ENCODE measurements at places on chromosomes 6 and 20.
A peak's percentile ranks its signal among the peaks of the same experiment; 100 is the strongest.

- DNase-seq: no peak
Measured at GRCh38 chr20:52593654-52594053, 378.5 kb upstream of the TSHZ2 start.

DNA sequence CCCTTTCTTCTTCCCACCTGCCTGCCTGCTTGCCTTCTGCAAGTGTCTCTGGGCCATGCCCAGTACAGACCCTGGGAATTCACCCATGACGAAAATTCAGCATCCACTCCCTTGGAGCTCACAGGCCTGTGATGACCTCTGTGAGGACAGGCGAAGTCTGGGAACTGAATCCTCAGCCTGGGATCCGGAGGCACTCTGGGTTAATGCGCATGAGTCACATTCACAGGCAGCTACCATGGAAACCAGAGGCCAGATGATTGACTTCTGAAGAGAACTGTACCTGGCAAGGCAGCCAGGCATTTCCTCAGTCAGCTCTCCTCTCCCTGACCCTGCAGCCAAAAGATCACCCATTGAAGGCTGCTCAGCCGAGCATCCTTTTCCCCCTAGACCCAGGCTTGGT, 41.0 kb downstream of the SLC9A8 start:
- no peak for DNase-seq

GRCh38 chr20:44600758-44601201, 18.4 kb downstream of the PKIG start:
- DNase-seq: no peak

GRCh38 chr6:112951829-112952228, 604.7 kb downstream of the RFPL4B start:
- DNase-seq: no peak

- DNase-seq: no peak
Measured at GRCh38 chr6:130535242-130535641, 169.4 kb downstream of the TMEM200A start.

DNA sequence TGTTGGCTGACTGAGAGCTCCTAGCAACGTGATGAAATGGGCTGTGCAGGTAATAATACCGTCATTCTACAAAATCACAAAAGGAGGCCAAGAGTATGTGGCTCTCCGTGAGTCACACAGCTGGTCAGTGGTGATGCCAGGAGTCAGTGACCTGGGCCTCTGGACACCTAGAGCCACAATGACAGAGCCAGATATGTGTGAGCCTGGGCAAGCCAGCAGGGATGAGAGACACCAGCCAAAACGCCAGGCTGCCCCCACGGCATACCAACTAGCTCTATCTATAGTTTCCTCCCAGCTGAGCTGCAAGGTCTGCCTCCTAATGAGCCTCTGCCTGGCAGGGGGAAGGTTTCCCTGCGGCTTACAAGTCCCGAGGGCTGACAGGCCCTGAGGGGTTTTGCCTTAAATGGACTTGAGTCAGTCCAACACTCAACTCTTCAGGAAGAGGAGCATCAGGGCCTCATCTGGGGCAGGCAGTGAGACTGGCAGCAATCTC, 70.0 kb downstream of the CPNE5 start:
- no peak for DNase-seq

DNA sequence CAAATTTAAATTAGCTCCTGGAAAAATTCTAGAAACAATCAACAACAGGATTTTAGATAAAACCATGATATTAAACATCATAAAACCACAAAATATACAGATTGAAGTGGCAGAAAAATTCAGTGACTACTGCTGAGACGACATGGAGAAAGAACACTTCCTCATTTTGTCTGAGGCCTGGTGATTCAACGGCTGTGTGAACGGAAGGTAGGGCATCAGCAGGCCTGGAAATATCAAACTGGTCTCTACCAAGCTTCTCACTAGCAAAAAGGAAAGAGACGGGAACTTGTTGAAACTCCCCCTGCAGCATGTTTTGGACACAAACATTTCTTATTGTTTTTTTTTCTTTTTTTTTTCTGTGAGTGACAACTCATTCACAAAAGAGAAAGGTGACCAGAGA, 58.0 kb upstream of the AHI1 start:
- DNase-seq: no peak

- peak; percentile 66 for DNase-seq
Measured at GRCh38 chr6:41546475-41546865, 289 bp downstream of the FOXP4 start.

GRCh38 chr6:69913361-69913760, 47.0 kb downstream of the COL19A1 start:
- DNase-seq: no peak

- no peak for DNase-seq
Measured at GRCh38 chr6:137813308-137813970, 53.6 kb upstream of the TNFAIP3 start.

DNA sequence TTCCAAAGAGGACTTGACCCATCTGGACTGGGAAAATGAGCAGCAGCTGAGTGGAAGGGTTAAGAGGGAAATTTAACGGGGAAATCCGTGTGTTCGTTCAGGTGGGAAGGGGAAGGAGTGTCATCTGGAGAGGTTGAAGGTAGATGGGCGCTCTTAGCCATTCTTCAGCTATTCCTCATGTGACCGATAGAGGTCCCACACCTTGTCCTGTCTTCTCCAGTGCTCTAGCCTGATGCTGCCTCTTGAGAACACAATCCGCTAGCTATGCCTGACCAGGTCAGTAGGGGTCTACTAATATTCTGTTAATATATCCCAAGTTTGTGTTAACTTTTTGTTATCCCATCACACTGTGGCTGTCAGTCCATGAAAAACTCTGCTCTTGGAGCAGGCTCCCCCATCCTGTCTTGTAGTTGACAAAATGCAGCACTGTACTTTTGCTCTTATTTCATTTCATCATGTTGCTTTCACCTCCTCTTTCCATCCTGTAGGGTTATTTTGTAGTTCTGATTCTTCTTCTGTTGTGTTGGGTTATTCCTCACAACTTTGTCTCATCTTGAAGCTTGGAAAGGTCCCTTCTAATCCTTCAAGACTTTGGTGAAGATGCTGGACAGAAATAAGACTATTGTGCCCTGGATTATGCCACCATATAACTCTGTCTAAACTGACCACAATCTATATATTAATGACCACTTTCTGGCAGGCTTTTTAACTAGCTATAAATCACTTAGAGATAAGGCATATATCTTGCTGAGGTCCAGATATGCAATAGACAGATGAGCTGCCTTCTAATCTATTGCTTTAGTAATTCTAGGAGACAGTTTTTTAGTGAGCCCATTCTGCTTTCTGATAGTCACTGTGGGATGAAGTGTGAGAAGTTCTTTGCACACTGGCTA, 123.4 kb upstream of the SUPT3H start:
- DNase-seq: no peak

DNA sequence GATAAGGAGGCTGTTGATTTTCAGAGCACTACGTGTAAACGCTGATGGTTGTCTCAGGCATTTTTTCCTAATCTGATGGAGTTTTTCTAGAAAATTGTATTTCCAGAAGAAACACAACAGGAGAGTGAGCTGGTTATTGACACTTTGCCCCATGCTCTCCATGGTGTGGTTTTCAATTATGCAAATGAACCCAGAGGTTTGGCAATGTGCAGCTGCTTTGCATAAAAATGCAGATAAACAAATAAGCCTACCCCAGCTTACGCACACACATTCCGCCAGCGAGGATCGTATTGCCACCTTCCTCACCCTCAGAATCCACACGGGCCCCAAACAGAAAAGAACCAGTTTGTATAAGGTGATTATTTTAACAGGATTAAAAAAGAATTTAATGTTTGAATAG, 45.1 kb upstream of the FRMD1 start:
- no peak for DNase-seq

DNA sequence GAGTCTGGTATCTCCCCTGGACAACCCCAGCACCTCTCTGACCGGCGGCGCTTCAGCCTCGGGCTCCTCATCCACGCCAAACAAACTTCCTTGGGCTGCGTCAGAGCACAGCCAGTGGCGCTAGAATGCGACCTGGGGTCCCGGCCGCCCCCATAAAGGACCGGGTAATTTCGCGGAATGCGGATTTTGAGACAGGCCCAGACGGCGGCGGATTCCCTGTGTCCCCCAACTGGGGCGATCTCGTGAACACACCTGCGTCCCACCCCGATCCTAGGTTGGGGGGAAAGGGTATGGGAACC, 1.6 kb downstream of the FOXP4 start:
- DNase-seq: no peak

GRCh38 chr20:33602826-33603590, 59.1 kb upstream of the C20orf144 start:
- no peak for DNase-seq

DNA sequence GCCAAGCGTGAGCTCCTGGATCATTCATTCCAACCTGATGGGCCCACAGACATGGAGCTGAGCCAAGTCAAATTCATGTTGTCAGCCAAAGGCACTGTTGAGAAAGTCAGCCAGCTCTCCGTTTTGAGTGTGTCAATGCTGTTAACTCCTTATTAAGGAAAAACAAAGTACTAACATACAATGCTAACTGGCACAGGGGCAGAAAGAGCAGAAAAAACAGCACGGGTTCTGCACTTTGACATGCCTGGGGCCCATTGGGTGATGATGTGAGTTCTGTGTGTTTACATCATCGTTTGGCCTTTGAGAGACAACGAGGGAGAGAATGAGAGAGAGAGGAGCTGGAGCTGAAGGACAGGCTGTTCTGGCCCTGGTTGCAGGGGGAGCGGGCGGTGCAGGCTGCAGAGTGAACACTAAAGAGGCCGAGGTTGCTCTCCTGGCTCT, 85.9 kb downstream of the SMOC2 start:
- no peak for DNase-seq

- DNase-seq: no peak
Measured at GRCh38 chr20:36336954-36337704, 31.0 kb downstream of the DLGAP4 start.

DNA sequence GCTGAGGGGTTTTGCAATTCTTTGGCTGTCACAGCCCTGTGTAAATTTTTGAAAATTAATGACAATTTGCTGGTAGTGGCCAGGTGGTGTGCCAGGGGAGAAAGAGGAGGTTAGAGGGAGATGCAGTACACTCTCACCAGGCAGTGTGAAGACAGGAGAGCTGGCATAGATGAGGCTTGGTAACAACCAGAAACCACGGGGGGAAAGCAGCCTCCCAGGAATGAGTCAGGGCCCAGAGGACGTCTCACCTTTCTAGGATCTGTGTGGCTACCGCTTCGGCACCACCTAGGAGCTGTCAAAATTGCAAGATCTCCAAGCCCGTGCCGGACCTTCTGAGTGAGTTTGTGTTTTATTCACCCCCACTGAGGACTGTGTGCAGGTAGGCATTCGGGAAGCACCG, 171.4 kb downstream of the PACRG start:
- peak; percentile 32 for DNase-seq

- no peak for DNase-seq
Measured at GRCh38 chr20:5642155-5642981, 107.8 kb upstream of the SHLD1 start.

DNA sequence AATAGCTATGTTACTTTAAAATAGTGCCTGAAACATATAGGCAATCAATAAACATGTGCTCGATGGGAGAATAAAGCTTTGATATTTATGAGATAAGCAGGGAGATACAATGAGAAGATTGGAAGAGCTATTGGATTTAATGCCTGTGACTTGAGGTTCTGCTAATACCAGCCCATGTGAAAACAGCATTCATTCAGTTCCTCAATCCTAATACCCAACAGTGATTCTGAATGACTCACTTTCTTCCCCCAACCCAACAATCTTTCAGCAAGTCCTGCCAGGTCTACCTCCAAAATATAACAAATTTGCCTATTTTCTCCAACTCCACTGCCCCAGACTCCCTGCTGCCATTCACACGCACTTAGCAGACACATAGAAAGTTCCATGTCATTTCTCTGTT, 26.6 kb upstream of the KLHL31 start:
- no peak for DNase-seq

GRCh38 chr20:51378171-51378928, 164.2 kb downstream of the NFATC2 start:
- no peak for DNase-seq

DNA sequence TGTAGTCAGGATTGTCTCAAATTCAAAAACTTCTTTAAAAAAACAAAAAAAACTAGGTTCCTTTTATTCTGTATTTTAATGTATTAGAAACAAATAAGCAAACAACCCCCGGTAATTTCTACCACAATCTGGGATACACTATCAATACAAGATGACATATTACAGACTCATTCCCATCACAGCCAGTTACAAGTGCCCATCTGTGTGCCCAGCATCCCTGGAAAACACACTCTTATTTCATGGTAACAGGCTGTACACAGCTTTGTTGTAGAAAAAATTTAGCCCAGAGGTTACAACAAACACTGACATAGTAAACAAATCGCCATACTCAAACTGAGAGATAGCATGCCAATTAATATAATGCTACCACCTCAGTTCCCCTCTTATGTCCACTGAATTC, 16.3 kb downstream of the HBS1L start:
- no peak for DNase-seq

GRCh38 chr20:35772563-35773058, 796 bp downstream of the PHF20 start:
- DNase-seq: no peak

GRCh38 chr6:163956571-163957407, 542.3 kb downstream of the QKI start:
- DNase-seq: peak; percentile 38

- DNase-seq: no peak
Measured at GRCh38 chr6:9527679-9528286, 887.1 kb downstream of the TFAP2A start.

GRCh38 chr20:17538517-17539170, 7.5 kb upstream of the BFSP1 start:
- peak; percentile 88 for DNase-seq

GRCh38 chr6:34018961-34019606, 126.8 kb downstream of the GRM4 start:
- DNase-seq: no peak

GRCh38 chr6:37077191-37077904, 71.9 kb downstream of the FGD2 start:
- no peak for DNase-seq

DNA sequence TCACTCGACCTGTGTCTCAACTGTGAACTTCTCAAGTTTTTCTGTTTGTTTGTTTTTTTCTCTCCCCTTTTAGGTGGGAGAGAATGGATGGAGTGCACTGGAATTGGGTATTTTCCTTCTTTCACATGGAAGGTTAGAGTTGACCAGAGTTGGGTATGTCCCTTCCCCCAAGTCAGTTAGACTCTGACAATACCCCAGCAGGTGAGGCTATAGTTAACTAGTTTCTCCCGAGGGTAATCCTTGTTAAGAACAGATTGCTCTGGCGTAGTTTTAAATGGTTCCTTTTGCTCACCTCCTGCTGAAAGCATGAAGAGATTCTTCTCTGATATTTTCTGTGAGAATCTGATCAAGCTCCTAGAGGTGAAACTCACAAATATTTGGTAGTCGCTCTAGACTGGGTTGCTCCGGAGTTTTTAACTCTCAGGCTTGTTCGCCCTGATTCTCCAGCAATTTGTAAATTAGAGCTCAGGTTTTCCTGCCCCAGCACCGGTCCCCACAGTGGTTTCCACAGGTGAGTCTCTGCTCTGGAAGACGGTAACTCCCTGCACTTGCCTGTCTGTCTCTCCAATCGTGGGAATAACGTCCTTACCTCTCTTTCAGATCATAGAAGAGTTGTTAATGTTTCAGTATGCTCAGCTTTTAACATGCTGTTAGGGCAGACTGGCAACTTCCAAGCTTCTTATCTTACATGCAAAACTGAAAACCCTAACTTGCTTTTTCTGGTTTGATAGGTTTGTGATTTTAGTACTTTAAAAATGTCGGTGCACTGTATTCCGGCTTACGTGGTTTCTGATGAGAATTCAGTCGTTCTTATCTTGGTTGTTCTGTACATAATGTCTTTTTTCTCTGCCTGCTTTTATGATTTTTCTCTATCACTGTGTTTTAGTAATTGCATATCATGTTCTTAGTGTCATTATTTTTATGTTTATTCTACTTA, 111.2 kb upstream of the HIVEP1 start:
- no peak for DNase-seq

GRCh38 chr6:148273962-148274752, 68.5 kb upstream of the SASH1 start:
- DNase-seq: no peak

GRCh38 chr20:53141201-53142050, 169.3 kb downstream of the TSHZ2 start:
- no peak for DNase-seq

All from T47D (cell line).